EH (cell line): ENCODE measurements at places on chromosomes 7 and 10.

GRCh38 chr10:132249824-132250375 lies 57.9 kb downstream of the STK32C start:
- DNase-seq: no peak

- DNase-seq: no peak
Measured at GRCh38 chr7:149827089-149827981, 10.8 kb upstream of the ZNF862 start.

DNA sequence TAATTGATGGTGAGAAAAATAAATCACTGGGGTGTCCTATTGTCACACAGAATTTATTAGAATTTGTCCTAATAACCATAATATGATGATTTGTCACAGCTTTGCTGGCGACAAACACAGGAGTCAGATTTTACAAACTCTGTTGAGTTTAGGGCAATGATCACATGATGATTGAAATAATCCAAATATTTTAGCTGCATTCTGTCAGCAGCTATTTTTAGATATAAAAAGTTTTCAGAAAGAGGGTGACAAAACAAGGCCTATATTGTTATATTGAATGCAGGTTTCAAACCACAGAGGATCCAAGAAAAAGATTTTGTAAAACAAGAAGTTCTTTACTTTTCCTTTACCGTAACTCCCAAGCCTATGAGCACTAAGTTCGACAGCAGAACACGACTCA lies 178.8 kb downstream of the ADAM12 start:
- peak; percentile 39 for DNase-seq

GRCh38 chr10:91211675-91212074 lies 8.8 kb upstream of the PCGF5 start:
- DNase-seq: no peak
